ENCODE measurements at places on chromosomes 7 and 10.
A peak's percentile ranks its signal among the peaks of the same experiment; 100 is the strongest.

DNA sequence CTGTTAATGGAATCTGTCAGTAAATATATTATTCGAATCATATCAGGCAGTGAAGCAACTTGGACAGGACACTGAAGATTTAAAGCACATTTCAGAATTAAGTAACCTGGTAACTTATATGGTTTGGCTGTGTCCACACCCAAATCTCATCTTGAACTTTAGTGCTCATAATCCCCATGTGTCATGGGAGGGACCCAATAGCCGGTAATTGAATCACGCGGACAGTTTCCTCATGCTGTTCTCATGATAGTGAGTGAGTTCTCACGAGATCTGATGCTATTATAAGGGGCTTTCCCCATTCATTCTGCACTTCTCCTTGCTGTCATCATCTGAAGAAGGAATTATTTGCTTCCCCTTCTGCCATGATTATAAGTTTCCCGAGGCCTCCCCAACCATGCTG is 83.2 kb upstream of the COL1A2 start:
- no peak for DNase-seq

GRCh38 chr10:75247797-75248196 is 12.0 kb upstream of the COMTD1 start:
- DNase-seq: no peak

- no peak for DNase-seq
These were observed 97.3 kb downstream of the INPP5A start for GRCh38 chr10:132634947-132635271.

- no peak for DNase-seq
These were observed 1.2 kb upstream of the CPED1 start for GRCh38 chr7:120987280-120987679.

DNA sequence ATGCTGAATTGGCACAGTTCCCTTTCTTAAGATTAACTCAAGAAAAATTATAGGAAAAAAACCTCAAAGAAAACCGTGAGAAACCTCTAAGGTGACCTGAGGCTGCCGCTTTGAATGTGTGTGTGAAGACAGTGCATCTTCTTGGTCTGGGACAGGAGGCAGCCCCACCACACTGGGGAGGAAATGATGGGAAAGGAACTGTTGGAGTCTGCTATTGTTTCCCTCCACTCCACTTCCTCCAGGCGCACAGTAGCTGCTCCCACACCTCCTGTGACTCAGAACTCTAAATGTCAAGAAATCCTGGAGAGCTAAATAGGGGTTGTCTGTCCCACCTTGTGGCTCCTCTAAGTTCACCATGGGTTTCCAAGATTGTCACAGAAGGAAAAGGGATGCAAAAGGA is 179.4 kb downstream of the PDE1C start:
- DNase-seq: no peak

DNA sequence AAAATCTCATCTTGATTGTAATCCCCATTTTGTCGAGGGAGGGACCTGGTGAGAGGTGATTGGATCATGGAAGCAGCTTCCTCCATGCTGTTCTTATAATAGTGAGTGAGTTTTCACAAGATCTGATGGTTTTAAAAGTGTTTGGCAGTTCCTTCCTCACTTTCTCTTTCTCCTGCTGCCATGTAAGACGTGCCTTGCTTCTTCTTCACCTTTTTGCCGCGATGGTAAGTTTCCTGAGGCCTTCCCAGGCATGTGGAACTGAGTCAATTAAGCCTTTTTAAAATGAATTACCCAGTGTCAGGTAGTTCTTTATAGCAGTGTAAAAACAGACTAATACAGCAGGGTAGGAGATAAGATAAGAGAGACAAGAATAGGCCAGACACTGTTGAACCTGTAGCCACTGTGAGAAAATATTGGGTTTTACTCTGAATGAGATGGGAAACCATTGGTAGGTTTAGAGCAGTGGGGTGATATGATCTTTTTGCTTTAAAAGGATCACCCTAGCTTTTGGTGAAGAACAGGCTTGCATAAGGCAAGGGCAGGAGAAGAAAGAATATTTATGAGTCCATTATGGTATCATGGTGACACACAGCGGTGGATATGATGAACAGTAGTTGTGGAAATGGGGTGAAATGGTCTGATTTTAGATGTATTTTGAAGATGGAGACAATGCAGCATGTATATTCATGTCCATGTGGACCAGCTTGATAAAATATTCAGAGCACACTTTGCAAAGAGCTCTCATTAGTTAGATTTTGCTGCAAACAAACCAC is 11.5 kb downstream of the OR6B1 start:
- no peak for DNase-seq

DNA sequence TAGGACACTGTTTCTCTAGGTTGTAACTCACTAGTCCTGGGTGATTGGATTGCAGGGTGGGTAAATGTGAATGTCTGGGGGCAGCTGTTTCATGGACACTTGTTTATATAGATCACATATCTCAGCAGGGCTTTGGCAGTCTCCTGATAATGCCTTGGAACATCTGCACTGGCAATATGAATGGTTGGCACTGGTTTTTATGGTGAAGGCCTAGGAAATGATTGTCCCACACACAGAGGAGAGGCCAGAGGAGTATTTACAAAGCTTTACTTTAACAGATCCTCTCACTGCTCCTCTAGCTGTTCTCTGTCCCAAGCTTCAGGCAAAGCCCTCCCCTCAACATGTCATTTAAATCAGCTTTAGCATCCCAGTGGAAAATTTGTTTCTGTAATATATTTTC is 171.3 kb upstream of the STEAP4 start:
- no peak for DNase-seq

DNA sequence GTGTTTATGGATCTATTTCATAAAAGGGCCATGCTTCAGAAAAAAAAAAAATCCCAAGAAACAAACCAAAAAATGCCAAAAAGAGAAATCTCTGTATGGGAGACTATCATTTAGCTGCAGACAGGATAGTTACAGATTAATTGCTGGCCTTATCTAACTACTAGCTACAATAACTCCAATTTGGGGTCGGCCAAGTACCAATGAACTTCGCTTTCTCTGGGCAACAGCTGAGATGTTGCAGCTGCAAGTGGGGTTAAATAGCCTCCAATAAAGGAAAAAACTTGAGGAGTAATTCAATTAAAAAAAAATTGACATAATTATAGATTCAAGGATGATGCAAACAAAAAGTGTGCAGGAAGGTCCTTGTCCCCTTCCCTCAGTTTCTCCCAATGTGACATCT is 73.6 kb downstream of the PFKFB3 start:
- no peak for DNase-seq

DNA sequence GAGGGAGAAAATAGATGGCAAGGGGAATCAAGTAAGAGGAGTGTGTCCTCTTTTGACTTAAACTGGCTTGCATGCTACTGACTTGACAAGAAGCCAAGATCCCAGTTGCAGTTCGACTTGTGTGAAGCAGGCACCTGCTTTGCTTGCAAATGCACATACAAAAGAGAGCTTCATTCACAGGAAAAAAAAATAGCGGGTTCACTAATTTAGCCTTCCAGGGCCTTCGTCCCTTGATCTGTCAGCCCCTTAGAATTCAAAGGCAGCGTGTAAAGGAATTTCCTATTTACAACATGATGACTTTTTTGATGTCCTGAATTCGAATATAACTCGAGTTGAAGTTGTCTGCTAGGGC is 192.1 kb downstream of the CELF2 start:
- DNase-seq: no peak

GRCh38 chr10:30967650-30968410 is 63.8 kb downstream of the ZNF438 start:
- DNase-seq: no peak

DNA sequence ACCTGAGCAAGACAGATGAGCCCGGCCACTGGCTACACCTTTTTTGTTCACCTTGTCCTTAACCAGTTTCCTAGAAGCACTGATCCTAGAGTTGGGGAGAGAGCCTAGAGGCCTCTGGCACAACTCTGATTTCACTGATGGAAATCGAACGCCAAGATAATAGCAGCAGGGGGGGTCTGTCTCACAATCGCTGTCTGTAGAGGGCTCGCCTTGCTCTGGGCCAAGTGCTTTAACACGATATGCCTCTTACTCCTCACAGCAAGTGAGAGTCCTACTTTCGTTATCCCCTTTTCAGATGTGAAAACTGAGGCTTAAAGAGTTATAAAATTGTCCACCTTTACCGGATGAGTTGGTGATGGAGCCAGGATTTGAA is 472 bp downstream of the RASSF4 start:
- DNase-seq: no peak

DNA sequence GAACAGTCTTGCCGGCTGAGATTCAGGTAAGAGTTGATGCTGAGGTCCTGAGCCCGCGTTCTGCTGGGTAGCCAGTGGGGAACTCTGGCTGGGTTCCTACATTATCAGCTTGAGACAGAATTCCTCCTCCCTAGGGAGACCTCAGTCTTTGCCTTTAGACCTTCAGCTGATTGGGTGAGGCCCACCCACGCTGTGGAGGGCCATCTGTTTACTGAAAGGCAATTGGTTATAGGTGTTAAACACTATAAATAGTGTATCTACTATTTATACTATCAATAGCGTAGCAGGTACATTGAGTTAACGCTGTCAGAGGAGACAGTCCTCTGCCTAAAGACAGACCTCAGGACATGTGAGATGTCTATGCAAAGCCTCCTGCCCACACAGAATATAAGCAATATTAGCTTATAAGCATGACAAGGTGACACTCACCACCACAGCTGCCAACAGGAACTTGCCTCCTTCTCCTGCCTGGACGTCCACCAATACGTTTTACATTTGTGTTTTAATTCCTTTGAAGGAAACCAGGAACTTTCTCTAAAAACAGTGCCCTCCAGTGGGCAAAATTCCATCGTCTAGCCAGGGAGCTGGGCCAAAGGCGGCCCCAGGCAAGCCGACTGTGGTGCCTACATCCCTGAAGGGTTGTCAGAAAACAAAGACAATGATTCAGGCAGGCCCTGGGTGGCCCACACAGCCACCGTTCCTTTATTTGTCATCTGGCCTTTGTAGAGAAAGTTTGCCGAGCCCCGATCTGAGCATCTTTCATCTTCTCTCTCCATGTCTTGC is 58.8 kb downstream of the INSIG1 start:
- no peak for DNase-seq

DNA sequence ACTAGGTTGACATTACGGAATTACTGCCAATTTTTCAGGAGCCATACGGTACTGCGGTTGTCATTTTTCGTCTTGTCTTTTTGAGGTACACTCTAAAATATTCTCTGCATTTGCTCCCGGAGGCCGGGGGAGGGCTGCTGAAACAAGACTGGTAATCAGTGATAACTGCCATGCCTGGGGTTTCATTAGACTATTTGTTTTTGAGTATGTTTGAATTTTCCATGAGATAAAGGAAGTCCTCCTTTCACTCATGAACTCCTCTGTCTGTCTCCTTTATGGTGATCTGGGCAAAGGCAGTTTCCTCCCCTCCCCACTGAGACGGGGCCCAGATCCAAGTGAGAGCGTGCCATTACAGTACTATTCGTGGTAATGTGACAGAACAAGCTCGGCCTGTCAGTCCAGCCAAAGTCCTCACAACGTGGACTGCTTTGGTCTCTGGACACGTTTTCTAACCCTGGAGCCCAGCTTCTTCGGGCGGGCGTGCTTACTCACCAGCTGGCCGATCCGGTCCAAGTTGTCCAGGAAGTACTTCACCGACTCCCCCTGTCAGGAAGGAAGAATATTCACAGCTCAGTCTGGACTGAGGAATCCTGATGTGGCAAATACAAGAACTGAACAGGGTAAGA is 45.1 kb downstream of the AMZ1 start:
- DNase-seq: no peak

DNA sequence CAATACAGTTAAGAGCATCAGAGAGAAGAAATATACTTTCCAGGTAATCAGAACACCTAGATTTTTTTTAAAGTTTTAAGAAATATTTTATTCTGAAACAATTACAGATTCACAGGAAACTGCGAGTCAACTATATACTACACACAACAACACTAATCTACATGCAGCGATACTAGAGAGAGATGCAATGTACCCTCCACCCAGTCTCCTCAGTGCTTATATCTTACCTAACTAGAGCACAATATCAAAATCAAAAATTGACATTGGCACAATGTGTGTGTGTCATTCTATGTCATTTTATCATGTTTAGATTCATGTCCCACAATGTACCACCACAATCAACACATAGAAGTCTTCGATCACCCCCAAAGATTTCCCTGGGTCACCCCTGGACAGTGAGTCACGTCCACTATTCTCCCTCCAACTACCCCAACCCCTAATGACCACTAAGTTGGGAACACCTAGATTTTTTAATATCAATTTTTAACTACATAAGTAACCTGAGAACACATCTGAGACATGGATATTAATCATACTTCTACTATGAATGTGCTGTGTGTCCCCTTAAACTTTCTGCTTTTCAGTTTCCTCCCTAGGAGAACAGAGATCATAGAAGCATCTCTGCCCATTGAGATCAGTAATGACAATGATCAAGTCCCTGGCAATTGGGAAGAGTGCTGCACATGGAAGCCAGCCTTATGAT is 86.5 kb downstream of the GSAP start:
- DNase-seq: peak; percentile 33

DNA sequence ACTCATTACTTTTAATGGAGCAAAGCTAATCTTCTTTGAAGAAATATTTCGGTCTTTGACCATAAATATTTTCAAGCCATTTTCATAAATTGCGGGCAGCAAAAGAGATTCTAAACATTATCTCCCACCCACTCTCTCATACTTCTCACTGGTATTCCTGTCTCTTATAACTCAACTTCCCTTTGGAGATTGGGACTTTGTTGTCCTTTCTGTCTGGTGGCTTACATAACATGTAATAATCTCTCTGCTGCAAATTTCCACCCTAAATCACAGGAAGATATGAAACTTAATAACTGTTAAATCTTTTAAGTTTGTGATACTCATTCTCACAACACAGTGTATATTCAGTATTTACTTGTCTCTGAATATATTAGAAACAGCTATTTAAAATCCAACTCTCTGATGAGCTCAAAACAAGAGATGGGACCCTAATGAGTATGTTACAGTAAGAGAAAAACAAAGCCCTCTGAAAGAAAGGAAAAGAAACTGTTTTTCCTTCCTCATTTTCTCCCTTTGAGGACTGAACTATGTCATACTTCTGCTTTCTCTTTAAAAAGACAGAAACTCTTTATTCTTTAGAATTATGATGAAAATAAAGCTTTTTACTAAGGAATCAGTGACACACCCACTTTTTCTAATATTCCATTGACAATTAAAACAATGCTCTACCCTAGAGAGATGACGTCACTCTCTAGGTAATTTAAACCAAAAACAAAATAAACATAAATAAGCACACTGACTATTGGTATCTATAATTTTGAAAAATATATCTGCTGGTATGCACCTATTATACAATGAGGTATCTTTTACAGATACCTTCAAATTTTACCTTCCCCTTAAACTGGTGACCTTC is 14.7 kb downstream of the CALCR start:
- no peak for DNase-seq

- no peak for DNase-seq
These were observed 4.5 kb upstream of the MICALL2 start for GRCh38 chr7:1463676-1464223.

- DNase-seq: peak; percentile 41
These were observed 4.0 kb downstream of the VSIR start for GRCh38 chr10:71769279-71769823.

DNA sequence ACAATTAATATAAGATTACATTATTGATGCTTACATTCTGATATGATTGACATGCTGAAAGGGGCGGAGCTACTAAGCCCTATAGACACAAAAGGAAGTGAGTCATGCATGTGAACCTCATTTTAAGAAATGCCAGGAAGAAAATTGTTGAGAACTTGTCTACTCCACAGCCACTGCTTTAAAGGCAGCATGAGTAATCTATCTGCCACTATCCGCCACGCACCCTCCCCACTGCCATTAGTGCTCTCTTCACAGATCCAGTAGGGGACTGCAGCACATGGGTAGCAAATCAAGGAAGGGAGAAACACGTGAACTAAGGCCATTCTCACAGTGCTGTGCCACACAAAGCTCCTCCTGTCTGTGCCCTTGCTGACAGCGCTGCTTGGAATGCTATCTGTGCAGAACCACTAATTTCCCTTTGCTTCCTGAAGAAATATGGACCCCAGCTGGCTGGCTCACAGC is 524.8 kb downstream of the GRM8 start:
- DNase-seq: peak; percentile 63
